ENCODE measurements at places on chromosomes 7 and 10. TPM values are rescaled to one million over a fixed set of nuclear protein-coding genes. Genes with fewer than 3 reads are reported as not detected.

- no peak overlapping the region for H3K4me3 ChIP-seq
- no peak for DNase-seq
- no peaks in the 10 kb centered on the region for H3K36me3 ChIP-seq
- no peak overlapping the region for H3K27ac ChIP-seq
- H3K27me3 ChIP-seq: no peaks in the 10 kb centered on the region
These were observed 57.4 kb upstream of the NRP1 start for GRCh38 chr10:33391611-33392465.

- no peaks in the 10 kb centered on the region for H3K36me3 ChIP-seq
- no peak overlapping the region for H3K27ac ChIP-seq
- no peaks in the 10 kb centered on the region for H3K27me3 ChIP-seq
- DNase-seq: no peak
- H3K4me1 ChIP-seq: no peaks in the 10 kb centered on the region
- H3K4me3 ChIP-seq: no peak overlapping the region
These were observed 506.0 kb downstream of the ZNF37A start for GRCh38 chr10:38600146-38600545.

DNA sequence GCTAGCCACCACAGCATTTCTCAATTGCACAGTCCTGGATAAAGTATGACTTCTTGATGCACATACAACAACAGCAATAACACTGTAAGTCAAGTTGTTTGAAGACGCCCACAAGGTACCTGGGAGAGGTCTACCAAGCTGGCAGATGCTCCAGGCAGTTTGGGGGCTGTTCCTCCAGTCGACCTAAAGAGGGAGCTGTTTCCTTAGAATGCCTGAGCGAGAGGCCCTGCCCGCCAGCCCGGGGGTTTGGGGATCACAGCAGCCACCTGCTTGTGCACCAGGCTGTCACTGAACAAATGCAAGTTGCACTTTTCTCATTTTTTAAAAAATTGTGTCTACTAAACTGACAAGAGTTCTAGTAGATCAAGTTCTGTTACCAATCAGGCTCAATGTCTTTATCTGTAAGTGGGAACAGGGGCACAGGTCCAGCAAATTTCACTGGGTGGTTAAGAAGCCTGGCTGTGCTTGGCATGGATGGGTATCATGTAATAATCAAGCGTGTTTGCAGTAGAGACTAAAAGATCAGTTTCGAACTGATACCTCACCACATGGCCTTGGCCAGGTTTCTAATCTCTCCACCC is 193.8 kb upstream of the ADO start:
- no peaks in the 10 kb centered on the region for H3K27me3 ChIP-seq
- H3K4me1 ChIP-seq: no peaks in the 10 kb centered on the region
- H3K27ac ChIP-seq: no peak overlapping the region
- H3K36me3 ChIP-seq: peaks cover 4% of the 10 kb centered on the region

DNA sequence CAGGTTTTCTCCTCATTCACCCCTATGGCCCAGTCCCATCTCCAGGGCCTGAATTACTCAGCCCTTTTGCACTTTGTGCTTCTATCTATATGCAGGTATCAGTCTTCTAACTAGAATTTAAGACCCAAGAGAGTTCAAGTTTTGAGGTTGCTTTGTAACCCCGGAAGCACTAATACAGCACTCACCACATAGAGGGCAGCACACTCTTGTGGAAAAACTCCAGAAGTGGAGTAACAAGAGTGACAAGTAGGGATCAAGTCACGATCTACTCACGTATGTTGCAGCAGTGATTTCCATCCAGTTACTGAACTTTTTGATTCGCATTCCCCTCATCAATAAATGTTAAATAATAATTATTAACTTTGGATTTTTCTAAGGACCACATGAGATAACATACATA is 151.0 kb downstream of the CHCHD3 start:
- no peak overlapping the region for H3K4me3 ChIP-seq
- no peak for DNase-seq
- H3K4me1 ChIP-seq: no peaks in the 10 kb centered on the region
- H3K27me3 ChIP-seq: no peaks in the 10 kb centered on the region

GRCh38 chr10:98030991-98031431 is 590 bp upstream of the CRTAC1 start:
- H3K27me3 ChIP-seq: peaks cover 73% of the 10 kb centered on the region
- no peak overlapping the region for H3K27ac ChIP-seq
- H3K4me1 ChIP-seq: no peaks in the 10 kb centered on the region
- H3K4me3 ChIP-seq: no peak overlapping the region

GRCh38 chr10:116112232-116113231 is 160.5 kb downstream of the GFRA1 start:
- H3K4me1 ChIP-seq: no peaks in the 10 kb centered on the region
- no peak overlapping the region for H3K27ac ChIP-seq
- no peak for DNase-seq
- H3K27me3 ChIP-seq: no peaks in the 10 kb centered on the region

- no peak for DNase-seq
- H3K4me1 ChIP-seq: peaks cover 8% of the 10 kb centered on the region
- H3K27me3 ChIP-seq: no peaks in the 10 kb centered on the region
- H3K36me3 ChIP-seq: no peaks in the 10 kb centered on the region
- H3K4me3 ChIP-seq: no peak overlapping the region
- no peak overlapping the region for H3K27ac ChIP-seq
These were observed 266.7 kb upstream of the PHF14 start for GRCh38 chr7:10706875-10707493.

- peak overlapping the region; percentile 14 for H3K4me3 ChIP-seq
- peaks cover 24% of the 10 kb centered on the region for H3K36me3 ChIP-seq
- H3K27me3 ChIP-seq: no peaks in the 10 kb centered on the region
- DNase-seq: no peak
These were observed 3.1 kb downstream of the FZD1 start for GRCh38 chr7:91267171-91267955.

GRCh38 chr7:94380264-94380663 is 14.4 kb upstream of the COL1A2 start:
- H3K27me3 ChIP-seq: no peaks in the 10 kb centered on the region
- no peak overlapping the region for H3K4me3 ChIP-seq
- no peak overlapping the region for H3K27ac ChIP-seq
- no peak for DNase-seq
- no peaks in the 10 kb centered on the region for H3K4me1 ChIP-seq

DNA sequence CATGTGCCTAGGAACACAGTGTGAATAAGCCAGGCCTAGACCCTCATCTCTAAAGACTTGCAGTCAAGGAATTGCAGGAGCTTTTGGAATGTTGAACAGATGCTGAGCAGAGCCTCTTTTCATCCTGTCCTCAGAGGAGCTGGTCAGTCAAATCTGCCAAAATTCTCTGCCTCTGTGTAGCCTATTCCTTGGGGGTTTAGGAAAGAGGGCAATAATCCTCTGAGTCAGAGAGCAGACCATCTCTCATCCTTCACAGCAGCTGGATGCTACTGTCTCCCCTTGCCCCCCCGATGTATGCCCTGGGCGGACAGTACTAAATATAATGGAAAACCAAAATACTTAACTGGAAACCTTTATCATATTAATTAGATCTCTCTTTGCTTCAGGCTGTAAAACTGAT is 52.6 kb downstream of the BICC1 start:
- H3K4me3 ChIP-seq: no peak overlapping the region
- no peaks in the 10 kb centered on the region for H3K27me3 ChIP-seq
- peaks cover 66% of the 10 kb centered on the region for H3K4me1 ChIP-seq
- no peak for DNase-seq
- H3K36me3 ChIP-seq: peaks cover 7% of the 10 kb centered on the region
- H3K27ac ChIP-seq: peak overlapping the region; percentile 16

DNA sequence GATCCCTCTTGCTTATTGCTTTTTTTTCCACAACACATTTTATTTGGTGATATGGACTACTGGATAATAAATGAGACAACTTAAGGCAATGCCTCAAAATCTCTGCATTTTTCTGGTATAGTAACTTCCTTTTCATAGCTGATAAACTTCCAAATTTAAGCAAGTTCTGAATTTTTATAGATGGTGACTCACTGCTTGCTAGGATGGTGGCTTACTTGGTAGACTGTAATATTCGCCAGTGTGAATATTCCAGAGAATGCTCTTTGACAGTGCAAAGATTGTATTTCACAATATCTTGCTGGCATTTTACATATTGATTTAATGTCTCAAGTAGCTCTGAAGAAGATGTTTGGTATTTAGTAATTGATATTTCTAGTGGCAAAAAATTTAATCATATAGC is 472.4 kb downstream of the TFEC start:
- DNase-seq: no peak
- no peaks in the 10 kb centered on the region for H3K27me3 ChIP-seq
- H3K4me3 ChIP-seq: no peak overlapping the region
- no peaks in the 10 kb centered on the region for H3K36me3 ChIP-seq

- H3K27ac ChIP-seq: no peak overlapping the region
- H3K36me3 ChIP-seq: peaks cover 9% of the 10 kb centered on the region
- H3K4me1 ChIP-seq: peaks cover 60% of the 10 kb centered on the region
- H3K27me3 ChIP-seq: no peaks in the 10 kb centered on the region
- no peak for DNase-seq
These were observed 5.1 kb downstream of the PRXL2A start for GRCh38 chr10:80413271-80413996.

DNA sequence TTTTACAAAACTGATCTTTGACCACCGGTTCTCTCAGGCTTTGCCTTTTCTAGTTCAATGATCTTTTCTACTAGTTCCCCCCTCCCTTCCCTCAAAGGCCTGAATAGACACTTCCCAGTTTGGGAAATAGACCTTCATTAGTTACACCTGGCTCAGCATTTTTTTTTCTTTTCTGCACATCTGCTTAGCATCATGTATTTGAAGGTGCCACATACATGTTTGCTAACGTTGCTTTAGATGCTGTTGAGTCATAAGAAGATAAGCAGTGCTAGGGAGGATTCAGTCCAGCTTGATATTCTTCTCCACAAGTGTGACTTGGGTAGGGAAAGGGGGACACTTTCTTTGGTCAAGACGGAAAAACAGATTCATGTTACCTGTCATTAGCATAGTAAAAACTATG is 78.3 kb downstream of the BICC1 start:
- no peak for DNase-seq
- H3K4me3 ChIP-seq: no peak overlapping the region
- peaks cover 48% of the 10 kb centered on the region for H3K4me1 ChIP-seq
- peaks cover 10% of the 10 kb centered on the region for H3K36me3 ChIP-seq
- no peak overlapping the region for H3K27ac ChIP-seq
- H3K27me3 ChIP-seq: no peaks in the 10 kb centered on the region

GRCh38 chr7:98841179-98841997 is 28.4 kb downstream of the TMEM130 start:
- no peak overlapping the region for H3K27ac ChIP-seq
- no peak overlapping the region for H3K4me3 ChIP-seq
- no peaks in the 10 kb centered on the region for H3K36me3 ChIP-seq
- peak; percentile 72 for DNase-seq
- peaks cover 13% of the 10 kb centered on the region for H3K27me3 ChIP-seq
- no peaks in the 10 kb centered on the region for H3K4me1 ChIP-seq

The WIPF3 gene
- total RNA-seq: 4.9 TPM

The MKI67 gene
- total RNA-seq: 72.8 TPM

The SP8 gene
- not detected for total RNA-seq

The DNAJC12 gene
- total RNA-seq: 1.1 TPM

The EXOSC1 gene
- 28.6 TPM for total RNA-seq

The PCGF6 gene
- 4.5 TPM for total RNA-seq

The GATAD1 gene
- total RNA-seq: 26.0 TPM

The NMT2 gene
- 7.5 TPM for total RNA-seq

The SDK1 gene
- total RNA-seq: 20.0 TPM

The GIMAP5 gene
- total RNA-seq: not detected

The CEP55 gene
- total RNA-seq: 52.2 TPM

The ECHDC3 gene
- 24.7 TPM for total RNA-seq
